Transverse colon (tissue), 4 donors: ENCODE measurements at places on chromosomes 7 and 10. TPM values are rescaled to one million over a fixed set of nuclear protein-coding genes. Genes with fewer than 3 reads are reported as not detected.

- no peak for DNase-seq
Observed at GRCh38 chr10:77552252-77552651, 85.4 kb downstream of the KCNMA1 start.

- no peak for DNase-seq
Observed at GRCh38 chr7:36208997-36209813, 56.2 kb downstream of the EEPD1 start.

TAF6 gene
- total RNA-seq = 47.2 TPM

GRCh38 chr10:104036069-104036384, 49.7 kb downstream of the COL17A1 start:
- DNase-seq = no peak

CPA1 gene
- total RNA-seq = not detected

- DNase-seq = no peak
Observed at GRCh38 chr7:24975644-24976260, 4.2 kb downstream of the OSBPL3 start.

SOSTDC1 gene
- total RNA-seq = 5.6 TPM

ZNF117 gene
- 9.4 TPM for total RNA-seq
